ENCODE measurements at places on chromosomes 5 and 9.

DNA sequence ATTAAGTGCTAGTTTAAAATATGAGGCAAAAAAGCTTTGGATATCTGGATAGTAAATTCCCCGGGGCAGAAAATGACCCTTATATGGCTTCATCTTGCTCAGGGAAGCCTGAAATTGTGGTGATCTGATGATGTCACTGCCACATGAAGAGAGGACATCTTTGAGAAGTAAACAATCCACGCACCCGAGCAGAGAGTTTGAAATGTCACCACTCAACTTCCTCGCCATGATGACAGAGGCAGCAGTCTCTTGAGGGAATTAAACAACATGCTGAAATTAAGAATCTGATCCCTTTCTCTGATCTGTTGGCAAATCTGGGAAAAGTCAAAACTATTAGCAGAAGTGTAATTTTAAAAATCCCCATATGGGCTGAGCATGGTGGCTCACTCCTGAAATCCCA lies 110.0 kb downstream of the TLE1 start:
- no peak for DNase-seq

DNA sequence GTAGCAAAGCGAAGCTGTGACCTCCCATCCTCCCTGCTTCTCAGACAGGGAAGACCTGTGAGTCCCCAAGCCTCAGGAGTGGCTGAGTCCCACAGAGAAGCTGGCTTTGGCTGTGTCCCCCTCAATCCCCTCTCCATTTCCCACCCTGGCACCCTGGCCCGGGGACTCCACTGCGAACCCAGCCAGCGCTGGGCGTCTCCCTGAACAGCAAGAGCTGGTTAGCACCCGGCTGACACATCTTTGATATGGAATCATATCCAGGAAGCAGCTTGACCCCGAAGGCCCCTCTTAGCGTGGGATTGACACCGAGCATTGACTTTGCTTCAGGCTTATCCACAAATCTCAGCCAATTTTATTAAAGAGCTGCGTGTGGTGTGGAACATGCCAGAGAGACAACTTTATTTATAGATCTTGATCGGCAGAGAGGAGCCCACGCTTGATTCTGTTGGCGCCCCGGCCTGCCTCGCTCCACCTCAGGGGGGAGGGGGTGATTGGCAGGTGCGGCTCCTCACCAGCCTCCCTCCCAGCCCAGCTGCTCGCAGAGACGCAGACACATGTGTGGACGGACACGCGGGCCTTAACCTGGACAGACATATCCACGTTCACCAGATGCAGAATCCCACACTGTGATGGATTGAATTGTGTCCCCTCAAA lies 120.7 kb upstream of the MVB12B start:
- DNase-seq: no peak

DNA sequence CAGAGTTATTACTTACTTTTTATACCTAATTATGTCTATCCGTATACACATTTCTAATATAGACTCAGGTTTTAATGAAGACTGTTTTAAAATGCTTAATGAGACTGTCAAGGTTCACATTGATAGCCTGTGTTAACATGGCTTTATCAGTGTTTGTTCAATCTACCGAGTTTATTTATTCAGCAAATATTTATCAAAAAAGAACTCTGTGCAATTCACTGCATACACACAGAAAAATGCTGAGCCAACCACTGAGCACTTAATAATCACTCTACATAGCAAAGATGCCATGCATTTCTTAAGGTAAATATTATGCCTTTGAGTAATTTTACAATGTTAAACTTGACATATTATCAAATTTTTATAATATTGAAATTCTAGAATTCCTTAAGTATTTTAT lies 428.2 kb downstream of the ANXA1 start:
- no peak for DNase-seq

GRCh38 chr9:72884508-72884907 lies 68.3 kb downstream of the ALDH1A1 start:
- DNase-seq: no peak

GRCh38 chr9:97365634-97366033 lies 46.3 kb upstream of the TDRD7 start:
- no peak for DNase-seq

- no peak for DNase-seq
These were observed 21.1 kb upstream of the TERT start for GRCh38 chr5:1315709-1316587.

DNA sequence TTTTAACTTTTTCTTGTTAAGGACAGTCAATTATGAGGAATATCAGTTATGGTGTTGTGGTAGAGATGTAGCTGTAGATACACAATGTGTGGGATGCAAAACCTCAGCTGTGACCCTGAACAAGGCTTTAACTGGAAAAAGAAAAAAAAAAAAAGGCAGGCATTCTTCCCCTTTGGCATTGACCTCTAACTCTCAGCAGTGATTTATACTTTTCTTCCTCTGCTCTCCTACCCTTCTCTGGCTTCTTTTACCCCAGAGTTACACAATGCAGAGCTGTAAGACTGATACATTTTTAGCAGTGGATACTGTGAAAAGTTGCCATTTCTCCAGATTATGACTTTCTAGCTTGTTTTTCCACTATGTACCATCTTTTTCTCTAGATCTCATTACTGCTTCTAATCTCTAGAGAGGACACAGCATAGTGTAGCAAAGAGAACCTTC lies 2.0 kb downstream of the CTNNAL1 start:
- DNase-seq: no peak

GRCh38 chr9:21559402-21560280 lies 77.5 kb upstream of the IFNE start:
- DNase-seq: peak; percentile 76

DNA sequence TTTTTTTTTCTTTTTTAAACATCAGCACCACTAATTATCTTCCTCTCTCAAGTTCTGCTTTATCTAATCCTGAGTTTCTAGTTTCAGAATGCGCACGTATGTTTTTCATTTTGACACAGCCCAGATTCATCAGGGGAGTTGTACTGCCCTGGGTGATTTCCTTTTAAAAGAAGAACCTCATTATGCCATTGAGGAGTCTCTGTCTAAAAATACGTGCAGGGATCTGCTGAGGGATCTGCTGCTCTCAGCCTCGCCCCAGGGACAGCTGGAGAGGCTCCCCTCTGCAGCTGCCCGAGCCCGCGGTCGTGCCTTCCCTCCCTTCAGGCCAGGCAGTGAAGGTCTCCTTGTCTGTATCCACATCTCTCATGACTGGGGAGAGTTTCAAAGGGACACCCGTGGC lies 273.1 kb downstream of the ARHGEF28 start:
- DNase-seq: no peak

- no peak for DNase-seq
These were observed 26.9 kb downstream of the CNOT6 start for GRCh38 chr5:180521101-180521500.

- DNase-seq: no peak
These were observed 39.6 kb upstream of the SH3PXD2B start for GRCh38 chr5:172493906-172494305.

- no peak for DNase-seq
These were observed 53.1 kb downstream of the MRPL36 start for GRCh38 chr5:1746371-1747078.

DNA sequence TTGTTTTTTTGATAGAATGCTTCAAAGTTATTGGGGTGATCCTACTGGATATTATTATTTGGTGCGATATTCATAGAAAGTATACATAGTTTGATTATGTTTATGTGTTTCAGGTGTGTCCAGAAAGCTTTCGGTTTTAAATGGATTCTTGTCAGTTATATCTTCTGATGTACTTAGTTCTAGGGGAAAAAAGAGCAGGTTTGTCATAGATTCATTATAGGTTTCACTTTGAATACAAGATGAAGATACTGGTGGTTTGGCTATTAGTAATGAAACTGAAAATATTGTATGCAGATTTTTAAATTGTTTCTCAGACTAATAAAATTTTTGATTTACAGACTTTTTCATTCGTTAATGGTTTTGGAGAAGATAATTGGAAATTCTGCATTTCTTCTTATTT lies 98.9 kb downstream of the MAN2A1 start:
- no peak for DNase-seq

DNA sequence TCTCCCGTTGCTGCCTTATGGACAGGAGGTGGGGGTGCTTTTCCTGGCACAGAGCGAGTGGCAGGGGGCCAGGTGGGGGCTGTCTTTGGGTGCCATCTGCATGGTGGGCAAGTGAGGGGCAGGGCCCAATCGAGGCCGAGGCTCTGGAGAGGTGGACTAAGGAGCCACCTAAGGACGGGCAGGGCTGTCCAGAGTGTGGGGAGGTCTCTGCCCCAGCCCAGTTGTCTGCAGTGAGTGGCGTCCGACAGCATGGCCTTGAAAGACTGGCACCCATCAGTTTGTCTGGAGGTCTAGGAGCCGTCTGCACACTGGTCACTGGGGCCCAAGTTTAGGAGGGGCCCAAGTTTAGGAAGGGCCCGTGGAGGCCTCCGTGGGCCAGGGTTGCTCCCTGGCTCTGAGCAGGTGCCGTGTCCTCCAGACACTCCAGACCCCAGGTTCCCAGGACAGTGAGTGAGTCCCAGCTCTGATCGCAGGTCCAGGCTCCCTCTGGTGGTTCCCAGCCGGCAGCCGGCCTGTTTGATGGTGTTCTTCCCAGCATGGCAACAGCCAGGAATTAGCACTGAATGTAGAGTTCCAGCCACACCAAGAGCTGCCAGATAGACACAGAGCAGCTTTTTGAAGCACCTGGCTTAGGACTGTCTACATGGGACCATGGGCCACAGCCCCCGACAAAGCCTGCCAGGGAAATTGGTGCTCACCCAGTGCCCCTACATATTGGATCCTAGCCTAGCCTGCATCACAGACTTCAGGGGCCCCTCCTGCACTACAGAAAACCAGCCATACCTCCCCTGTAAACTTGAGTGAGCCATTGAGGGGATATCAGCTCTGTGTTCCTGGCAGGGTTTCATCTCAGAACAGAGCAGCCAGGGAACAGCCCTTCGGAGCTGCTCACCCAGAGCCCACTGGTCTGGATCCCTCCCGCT lies 120.9 kb downstream of the WNK2 start:
- peak; percentile 21 for DNase-seq

DNA sequence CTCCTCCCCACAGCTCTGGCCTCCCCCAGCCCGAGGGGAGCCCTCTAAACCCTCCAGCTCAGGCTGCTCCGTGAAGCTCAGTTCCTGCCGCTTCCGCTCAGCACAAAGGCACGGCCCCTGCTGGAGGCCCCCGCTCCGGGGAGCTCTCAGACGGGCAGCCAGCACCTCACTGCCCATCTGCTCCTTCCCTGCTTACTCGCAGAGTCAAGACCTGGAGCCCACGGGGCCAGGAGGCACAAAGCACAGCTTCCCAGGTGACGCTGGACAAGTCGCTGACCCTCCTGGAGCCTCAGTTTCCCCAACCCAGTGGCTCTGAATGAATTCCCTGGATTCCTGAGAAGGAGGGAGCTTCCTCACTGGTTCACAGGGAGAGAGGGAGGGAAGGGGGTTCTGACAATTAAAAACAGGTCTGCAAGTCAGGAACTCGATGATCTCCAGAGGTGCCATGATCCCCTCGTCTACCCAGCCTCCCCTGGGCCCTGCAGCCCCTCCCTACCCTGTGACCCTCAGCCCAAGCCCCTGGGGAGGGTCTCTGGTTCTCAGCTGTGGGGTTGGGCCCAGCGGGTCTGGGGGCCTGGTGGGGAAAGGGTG lies 36.2 kb downstream of the VAV2 start:
- DNase-seq: peak; percentile 51

GRCh38 chr9:34446951-34447350 lies 11.4 kb downstream of the FAM219A start:
- no peak for DNase-seq

- DNase-seq: peak; percentile 50
These were observed 75.6 kb downstream of the C7 start for GRCh38 chr5:40984884-40985283.

GRCh38 chr5:162190-162564 lies 29.1 kb upstream of the LRRC14B start:
- DNase-seq: no peak

GRCh38 chr5:170519549-170519948 lies 15.7 kb downstream of the KCNIP1 start:
- no peak for DNase-seq

GRCh38 chr5:14706615-14707021 lies 42.1 kb downstream of the OTULIN start:
- DNase-seq: peak; percentile 67

DNA sequence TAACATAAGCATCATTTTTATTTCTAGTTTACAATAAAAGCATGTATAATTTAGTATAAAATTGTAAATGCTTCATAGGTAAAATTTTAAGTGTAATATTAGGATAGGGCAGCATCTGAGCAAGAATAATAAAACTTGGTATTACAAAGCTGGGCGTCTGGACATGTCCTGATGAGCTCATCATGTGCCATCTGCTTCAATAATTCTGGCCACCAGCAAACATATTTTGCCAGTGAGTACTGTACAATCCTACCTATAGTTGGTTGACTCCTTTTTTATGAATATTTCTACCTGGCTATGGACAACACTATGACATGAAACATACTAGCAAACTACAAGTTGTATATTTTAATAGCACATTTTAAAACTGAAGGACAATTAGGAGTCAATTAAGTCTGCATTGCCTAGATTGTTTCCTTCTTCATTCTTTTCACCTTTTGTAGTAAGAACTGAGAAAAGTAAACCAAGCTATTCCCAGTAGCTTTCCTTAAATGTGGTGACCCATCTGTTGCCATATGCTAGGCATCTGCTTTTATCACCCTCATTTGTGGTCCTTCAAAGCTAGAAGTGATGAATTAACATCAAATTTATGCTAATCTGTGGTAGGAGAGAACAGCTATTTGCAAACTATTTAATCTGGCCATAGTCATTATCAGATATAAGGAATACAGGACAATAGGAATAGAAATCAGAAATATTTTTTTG lies 23.4 kb downstream of the LURAP1L start:
- no peak for DNase-seq

DNA sequence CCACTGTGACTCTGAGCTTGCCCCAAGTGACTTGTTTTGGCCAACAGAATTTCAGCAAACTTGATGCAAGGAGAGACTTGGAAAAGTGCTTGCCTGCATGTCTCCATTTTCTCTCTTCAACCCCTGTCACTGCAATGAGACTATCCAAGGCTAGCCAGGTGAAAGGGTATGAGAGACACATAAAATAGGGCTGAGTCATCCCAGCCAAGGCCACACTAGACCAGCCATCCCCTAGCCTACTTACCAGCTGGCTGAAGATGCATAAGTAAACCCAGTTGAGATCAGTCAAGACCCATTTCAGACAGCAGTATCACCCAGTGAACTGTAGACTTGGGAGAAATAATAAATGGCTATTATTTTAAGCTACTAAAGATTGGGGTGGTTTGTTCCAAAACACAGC lies 52.9 kb upstream of the VLDLR start:
- DNase-seq: no peak

GRCh38 chr5:136020383-136021015 lies 8.3 kb upstream of the TGFBI start:
- DNase-seq: peak; percentile 100

GRCh38 chr5:91065496-91065895 lies 317.6 kb downstream of the ARRDC3 start:
- no peak for DNase-seq

GRCh38 chr9:123684393-123685149 lies 245.4 kb downstream of the DENND1A start:
- no peak for DNase-seq

All from fibroblast of skin of abdomen (primary cell).